Neural progenitor cell (in vitro differentiated cells): ENCODE measurements at places on chromosomes 6 and 20.

DNA sequence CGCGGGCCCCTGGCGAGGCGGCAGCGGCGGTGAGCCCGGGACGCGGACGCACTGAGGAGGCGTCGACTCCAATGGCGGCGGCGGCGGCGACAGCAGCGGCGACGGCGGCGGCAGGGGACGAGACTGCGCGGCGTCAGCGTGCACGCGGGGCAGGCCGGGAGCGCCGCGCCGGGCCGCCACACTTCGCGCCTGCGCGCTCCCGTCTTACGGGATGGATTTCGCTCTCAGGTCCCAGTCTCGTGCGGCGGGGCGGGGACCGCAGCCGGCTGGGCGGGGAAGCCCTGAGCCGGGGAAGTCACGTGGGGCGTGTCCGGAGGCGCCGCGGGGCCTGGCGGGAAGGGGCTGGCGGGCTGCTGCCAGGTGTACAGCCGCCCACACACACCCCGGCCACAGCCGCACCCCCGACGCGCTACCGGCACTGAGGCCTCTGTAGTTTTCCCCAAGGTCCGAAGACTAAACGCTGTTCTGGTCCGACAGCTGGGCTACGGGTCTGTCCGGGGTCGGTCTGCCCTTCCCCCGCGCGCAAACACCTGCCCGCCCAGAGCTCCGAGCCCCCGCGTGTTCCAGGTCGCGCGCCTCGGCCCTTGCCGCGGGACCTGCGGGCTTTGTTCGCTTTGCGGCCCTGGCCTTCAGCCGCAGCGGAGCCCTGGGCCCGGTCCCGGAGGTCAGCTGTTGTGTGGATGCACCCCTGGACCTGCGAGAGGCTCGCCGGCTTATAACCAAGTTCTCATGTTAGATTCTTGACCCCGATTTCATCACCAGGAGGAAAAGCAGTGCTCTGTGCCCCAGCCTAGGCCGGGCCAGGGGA, at the start of gene YTHDF1:
YTHDF1 (minus strand) TSS at position 91 of the 808 bp plus-strand sequence. CDS start 239 bp downstream, outside the sequence.
- peak; percentile 99 for DNase-seq

DNA sequence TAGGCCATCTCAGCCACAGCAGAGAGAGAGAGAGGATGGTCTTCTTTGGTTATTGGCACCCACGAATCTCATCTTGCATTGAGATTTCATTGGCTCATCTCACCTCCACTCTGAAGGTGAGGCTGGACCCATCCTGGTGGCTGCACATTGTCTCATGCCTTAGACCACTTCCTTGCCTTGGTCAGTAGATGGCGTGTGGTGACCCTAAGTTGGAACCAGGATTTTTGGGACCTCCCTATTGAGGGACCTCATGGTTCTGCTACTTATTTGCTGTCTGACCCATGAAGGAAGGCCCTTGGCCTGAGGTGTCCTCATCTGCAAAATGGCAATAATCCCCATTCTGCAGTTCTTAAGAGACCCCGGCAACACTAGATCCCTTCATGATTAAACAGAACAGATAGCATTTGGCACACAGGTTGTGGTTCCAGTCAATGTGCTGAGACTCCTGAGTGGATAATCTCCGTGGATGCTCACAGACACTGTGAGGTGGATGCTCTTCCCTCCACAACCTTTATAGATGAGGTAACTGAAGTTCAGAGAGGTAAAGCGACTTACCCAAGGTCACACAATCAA, 21.5 kb upstream of the AAR2 start:
- DNase-seq, result peak; percentile 71

- no peak for DNase-seq
Observed at GRCh38 chr6:162099685-162100084, 627.9 kb downstream of the PRKN start.

DNA sequence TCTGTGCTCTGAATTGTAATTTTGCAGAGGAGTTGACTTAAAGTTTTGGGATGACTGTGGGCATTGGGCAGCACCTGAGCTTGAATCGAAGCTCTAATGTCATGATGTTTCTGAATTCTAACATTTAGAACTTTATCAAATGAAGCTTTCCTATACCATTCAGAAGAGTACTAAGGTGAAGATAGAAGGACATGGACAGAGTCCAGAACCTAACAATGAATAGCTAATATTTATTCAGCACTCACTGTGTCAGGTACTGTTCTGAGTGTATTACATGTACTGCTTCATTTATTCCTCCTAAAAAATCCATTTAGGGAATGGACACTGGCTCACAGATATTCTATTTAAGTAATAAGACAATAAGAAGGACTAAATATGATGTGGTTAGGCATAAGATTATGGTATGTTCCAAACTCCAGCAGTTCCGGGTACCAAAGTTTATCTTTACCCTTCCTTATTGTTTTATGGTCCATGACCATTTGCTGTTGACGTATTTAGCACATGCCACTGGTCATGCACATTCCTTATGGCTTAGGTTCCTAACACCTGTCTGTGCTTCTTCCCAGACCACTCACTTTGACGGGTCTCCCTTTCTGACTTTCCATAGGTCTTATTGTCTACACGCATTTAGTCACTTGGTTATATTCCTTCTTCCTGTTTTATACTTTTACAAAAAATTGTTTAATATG, 20.3 kb downstream of the BCKDHB start:
- no peak for DNase-seq

DNA sequence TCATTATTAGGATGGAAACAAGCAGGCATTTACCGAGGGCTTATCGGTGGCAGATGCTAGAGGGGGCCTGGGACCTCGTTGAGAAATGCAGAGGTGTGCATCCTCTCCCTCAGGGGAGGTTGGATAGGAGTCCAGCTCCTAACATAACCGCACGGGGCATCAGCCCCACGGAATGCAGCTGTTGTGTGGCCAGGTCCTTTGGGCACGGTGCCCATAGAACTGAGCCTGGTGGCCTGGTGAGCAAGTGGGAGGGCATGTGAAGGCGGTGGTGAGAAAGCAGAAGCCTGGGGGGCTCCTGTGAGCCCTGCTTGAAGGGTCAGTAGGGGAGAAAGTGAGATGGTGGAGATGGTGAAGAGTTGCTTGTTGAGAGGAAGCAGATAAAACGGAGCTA, 143.7 kb downstream of the CDH26 start:
- no peak for DNase-seq

DNA sequence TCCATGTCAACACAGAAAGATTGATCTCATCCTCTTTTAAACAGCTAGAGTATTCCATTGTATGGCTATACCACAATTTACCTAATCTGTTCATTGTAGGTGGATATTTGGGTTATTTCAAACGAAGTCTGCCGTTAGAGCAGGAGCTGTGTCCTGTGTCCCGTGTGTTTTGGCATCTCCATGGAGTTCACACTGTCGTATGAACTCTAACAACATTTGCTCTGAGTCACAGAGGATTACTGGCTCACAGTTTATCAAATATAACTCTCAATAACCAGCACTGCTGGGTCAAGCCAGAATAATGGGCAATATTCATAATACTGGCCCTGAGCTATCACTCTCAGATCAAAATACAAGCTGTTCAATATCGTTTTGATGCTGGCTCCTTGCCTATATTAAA, 16.4 kb downstream of the TRAM2 start:
- DNase-seq, result no peak

DNA sequence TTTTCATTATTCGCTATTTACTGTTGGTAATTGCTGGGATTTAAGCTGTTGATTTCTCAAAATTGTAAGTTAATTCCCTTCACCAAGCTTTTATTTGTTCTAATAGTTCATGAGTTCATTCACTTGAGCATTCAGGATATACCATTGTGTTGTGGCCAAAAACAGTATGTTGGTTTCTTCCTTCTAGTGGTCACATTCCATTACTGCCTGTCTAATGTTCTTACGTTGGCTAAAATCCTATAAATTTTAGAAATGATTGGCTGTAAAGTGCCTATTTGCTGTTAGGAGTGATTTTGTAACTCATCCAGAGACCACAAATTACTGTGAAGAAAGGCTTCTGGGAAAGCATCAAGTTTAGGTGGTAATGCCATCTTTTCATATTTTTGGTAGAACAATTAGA, 76.3 kb downstream of the FARS2 start:
- no peak for DNase-seq

DNA sequence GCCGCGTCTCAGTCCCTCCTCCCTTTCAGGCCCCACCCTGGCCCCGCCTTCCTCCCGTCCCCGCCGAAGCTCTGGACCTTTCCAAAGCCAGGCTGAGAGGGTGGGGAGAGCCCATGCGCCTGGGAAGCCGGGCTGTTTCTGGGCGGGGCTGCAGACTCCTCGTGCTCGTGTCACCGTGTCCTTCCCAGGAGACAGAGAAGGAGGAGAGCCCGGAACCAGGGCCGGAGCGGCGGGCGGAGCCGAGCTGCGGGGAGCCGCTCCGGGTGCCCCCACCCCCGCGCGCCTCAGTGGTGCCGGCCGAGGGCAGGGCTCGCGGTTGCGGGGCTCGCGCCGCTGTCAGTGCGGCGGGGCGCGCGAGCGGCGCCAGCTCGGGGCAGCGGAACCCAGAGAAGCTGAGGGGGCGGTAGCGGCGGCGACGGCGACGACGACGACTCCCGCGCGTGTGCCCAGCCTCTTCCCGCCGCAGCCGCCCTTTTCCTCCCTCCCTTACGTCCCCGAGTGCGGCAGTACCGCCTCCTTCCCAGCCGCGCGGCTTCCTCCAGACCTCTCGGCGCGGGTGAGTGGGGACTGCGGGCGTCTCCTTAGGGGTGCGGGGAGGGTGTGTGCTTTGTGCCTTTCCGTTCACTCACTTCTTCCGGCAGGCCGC, at the start of gene RALY:
RALY (plus strand) TSS at position 336 of the 646 bp plus-strand sequence. CDS start 78,164 bp downstream, outside the sequence.
- DNase-seq, result no peak

DNA sequence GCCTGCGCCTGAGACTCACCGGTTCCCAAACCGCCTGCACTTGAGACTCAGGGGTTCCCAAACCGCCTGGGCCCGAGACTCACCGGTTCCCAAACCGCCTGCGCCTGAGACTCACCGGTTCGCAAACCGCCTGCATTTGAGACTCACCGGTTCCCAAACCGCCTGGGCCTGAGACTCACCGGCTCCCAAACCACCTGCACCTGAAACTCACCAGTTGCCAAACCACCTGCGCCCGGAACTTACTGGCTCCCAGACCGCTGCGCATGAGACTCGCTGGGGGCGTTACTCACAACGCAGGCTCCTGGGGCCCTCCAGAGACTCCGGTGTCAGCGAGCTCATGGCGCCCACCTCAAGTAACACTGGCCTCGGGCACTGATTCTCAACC, 90.2 kb downstream of the DACT2 start:
- DNase-seq, result no peak

DNA sequence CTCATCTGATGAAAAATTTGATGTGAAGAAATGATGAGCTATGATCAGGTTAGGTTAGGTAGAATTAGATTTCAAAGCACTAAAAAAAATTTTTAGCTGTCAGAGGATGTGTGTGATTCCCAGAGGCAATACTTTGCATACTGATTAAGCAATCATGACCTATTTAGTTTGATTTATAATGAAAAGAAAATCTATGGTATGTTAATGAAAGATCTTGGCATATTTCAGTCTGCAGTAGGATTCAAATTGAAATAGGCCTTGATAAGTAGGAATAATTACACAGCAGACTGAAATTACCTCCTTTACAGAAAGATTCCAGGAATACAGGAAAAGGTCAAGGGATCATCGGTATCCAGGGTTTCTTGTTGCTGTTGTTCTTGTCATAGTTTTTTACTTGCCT, 69.3 kb downstream of the HDDC2 start:
- no peak for DNase-seq

DNA sequence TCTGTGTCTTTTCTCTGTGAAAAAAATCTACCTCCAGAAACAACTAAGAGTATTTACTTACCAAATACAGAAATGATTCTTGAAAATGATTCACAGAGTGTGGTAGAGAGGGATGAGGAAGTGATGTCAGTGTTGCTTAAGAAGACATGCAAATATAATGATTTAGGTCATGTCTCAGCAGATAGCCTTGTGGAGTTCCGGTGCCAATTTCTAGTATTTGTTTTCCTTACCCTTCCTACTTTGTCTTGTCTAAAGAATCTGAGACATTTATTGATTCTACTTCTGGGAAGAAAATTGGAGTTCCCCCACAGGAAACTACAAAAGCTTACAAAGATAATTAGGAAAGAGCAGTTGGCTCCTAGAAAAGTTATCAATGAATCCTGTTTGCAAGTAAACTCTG, 68.8 kb downstream of the GJA1 start:
- DNase-seq, result no peak

DNA sequence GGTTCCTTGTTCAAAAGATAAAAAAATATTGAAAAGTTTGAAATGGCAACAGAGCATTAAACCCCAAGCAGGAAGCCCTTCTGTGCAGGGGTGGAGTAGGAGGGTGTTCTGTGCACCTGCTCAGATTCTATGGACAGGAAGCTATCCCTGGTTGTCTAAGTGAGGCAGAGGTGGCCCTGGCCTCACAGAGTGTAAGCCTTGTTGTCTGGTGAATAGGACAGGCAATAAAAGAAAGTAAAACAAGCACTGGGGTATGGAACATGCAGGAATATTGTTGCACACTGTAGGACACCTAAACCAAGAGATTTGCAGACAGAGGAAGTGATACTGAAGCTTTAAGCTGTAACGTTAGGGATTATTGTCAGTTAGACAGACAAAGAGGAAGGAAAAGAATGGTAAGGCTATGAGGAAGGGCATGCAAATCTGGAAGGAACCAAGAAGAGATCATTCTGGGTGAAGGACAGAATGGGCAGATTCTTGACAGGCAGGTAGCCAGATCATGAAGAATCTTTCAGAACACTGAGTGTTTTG, 66.8 kb downstream of the TBC1D7 start:
- DNase-seq, result no peak

GRCh38 chr6:27668442-27669294, 195.8 kb upstream of the ZNF184 start:
- peak; percentile 74 for DNase-seq

DNA sequence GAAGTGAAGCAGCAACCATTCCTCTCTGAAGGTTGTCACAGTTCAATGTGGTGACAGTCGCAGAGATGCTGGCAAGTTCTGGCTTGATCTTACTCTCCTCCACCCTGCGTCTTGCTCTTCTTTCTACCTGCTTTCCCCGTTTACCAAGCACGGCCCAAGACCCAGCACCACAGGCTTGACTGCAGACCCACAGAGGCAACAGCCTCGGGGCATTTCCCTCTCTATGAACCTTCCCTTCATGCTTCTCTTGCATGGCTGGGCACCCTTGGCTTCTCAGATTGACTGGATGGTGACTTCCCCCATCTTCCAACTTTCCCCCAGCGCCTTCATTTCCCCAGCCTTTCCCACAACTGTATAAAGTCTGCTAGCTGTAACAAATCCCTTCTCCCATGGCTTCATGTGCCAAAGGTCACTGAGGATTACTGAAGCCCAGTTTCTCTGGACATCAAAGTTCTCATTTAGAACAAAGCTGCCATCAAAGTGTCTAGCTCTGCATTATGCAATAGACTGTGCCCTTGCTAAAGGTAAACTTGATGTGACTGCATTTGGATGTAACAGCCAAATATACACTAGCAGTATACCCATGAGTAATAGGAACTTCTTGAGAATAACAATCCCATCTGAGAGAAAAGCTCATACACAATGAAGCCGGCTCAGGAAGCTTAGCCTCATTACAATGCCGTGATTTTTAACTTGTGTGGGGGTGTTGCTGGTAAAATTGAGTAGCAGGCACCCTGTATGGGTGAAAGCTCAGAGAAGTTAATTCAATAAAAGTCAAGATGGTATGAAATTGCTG, 723.1 kb upstream of the FLRT3 start:
- DNase-seq, result peak; percentile 13
